Astrocyte of the cerebellum (primary cell): ENCODE measurements at places on chromosomes 11 and 22.

DNA sequence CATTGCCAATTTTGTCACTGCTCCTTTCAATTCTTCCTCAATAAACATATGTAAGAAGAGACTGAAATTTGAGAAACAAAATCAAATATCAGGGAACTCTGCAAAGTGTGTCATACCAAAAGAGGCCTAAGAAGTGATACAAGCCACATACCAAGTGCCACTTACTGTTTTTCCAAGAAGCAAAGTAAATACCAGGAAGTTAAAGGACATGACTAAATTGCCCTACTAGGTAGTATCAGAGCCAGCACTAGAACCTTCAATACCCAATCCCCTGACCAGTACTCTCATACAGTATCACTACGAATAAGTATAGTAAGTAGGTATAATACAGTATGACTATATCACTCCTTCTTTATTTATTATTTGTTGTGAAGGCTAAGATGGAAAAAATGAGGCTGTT lies 13.6 kb downstream of the MAML2 start:
- no peak for DNase-seq

GRCh38 chr11:131897956-131898355 lies 527.5 kb downstream of the NTM start:
- DNase-seq = peak; percentile 48

- DNase-seq = no peak
These were observed 3.2 kb downstream of the OSBPL5 start for GRCh38 chr11:3161720-3162409.

GRCh38 chr11:58801302-58801701 lies 43.2 kb downstream of the GLYATL2 start:
- DNase-seq = no peak

DNA sequence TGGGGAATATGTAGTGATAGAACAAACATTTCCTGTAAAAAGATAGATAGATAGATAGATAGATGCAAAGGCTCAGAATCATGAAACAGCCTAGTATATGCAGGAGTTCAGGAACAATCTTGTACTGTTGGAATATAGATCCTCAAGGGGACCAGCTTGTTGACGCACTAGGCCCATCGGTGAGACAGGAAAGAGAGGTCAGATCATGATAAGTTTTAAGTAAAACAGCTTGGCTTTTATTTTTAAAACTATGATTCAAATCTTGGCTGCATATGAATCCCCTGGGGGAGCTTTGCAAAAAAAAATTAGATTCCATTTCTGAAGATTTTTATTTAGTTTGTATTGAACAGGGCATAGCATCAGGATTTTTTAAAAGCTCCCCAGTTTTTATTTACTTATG lies 185.8 kb downstream of the TRPC6 start:
- no peak for DNase-seq

DNA sequence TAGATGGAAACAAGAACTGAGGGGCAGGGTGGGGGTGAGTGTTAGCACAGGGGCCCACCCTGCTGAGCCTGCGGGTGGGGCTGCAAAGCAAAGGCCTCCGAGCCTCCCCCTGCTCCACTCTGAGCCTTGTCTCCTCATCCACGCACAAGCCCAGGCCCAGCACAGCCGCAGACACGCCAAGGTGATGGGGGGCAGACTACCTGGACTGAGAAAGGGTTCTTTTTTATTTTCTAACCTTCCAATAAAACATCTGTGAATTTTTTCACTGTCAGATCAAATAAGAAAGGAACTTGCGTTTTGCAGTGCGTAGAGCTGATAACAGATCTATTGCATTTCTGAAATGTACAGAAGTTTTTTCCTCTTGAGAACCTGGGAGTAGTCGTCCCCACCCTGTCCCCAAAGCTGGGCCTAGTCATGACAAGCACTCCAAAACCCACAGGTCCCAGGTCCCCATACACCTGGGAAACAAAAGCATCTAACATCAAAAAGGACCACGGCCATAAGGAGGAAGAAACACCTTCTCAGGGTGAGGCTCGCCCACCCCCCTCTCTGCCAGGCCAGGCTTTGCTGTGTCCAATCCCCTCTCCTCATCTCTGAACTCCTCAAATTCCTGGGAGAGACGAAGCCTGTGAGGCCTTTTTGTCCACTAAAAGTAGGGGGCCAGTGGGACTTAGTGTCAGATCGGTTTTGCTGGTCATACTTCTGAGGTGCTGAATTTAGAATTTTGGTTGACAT lies 22.7 kb upstream of the CD5 start:
- no peak for DNase-seq

GRCh38 chr11:72577271-72577721 lies 96.9 kb downstream of the PDE2A start:
- no peak for DNase-seq

DNA sequence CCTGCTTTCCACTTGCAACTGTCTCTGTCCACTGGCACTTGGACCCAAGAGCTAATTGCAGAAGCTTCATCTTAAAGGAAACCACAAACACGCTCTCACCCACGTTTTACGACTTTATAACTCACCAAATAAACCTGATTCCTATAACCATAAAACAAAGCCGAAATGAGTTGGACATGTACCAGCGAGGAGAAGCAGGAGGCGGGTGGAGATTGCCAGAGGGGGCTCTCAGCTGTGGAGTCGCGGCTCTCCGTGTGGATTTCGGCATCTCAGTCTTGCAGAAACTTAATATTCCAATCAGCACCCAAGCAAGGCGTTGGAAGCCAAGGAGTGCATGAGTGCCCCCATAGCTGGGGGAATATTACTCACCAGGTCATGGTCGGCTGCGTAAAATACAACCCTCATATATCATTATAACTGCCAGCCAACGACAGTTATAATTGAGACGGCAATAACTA lies 483.6 kb downstream of the MN1 start:
- DNase-seq = no peak

DNA sequence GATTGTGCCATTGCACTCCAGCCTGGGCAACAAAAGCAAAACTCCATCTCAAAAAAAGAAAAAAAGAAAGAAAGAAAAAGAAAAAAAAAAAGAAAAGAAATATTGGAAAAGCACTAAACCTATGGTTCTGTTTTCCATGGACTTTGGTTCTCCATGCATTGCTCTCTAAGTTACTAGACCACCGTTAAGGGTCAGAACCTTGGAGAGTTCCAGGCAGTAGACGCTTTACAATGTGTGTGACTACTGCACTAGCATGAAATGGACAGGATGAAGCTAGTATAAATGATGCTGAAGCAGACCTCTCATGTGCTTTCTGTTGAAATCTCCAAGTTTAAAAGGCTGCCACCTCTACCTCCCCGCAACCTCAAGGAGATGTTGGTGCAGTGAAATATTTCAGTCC lies 63.5 kb downstream of the SIK2 start:
- peak; percentile 57 for DNase-seq
